ENCODE measurements at places on chromosomes 6 and 20. TPM values are rescaled to one million over a fixed set of nuclear protein-coding genes. Genes with fewer than 3 reads are reported as not detected.

WFDC12 gene
- total RNA-seq: not detected

GRCh38 chr6:147793871-147794643, 285.6 kb downstream of the SAMD5 start:
- no peak overlapping the region for H3K27ac ChIP-seq
- H3K4me1 ChIP-seq: no peaks in the 10 kb centered on the region
- DNase-seq: no peak
- peaks cover 7% of the 10 kb centered on the region for H3K36me3 ChIP-seq
- H3K4me3 ChIP-seq: no peak overlapping the region

NOX3 gene
- total RNA-seq: not detected

SUN5 gene
- not detected for total RNA-seq

- peaks cover 20% of the 10 kb centered on the region for H3K36me3 ChIP-seq
- H3K4me3 ChIP-seq: no peak overlapping the region
- H3K4me1 ChIP-seq: no peaks in the 10 kb centered on the region
- no peak overlapping the region for H3K27ac ChIP-seq
Measured at GRCh38 chr20:57704245-57704644, 5.6 kb downstream of the PMEPA1 start.

BEND3 gene
- total RNA-seq: 72.1 TPM

DNA sequence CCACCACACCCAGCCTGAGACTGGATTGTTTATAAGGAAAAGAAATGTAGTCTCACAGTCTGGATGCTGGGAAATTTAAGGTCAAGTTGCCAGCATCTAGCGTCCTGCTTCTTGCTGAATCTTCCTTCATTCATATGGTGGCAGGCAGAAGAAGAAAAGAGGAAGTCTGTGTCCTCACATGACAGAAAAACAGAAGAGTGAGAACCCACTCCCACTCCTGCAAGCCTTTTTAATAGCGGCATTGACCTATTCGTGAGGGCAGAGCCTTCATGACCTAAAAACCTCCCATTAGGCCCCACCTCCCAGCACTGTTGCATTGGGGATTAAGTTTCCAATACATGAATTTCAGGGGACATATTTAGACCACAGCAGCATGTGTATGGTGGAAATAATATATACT, 160.8 kb upstream of the BMP2 start:
- no peak overlapping the region for H3K4me3 ChIP-seq
- no peaks in the 10 kb centered on the region for H3K27me3 ChIP-seq
- DNase-seq: no peak
- no peak overlapping the region for H3K27ac ChIP-seq

RFX6 gene
- total RNA-seq: not detected

MYL9 gene
- total RNA-seq: 217 TPM

DNA sequence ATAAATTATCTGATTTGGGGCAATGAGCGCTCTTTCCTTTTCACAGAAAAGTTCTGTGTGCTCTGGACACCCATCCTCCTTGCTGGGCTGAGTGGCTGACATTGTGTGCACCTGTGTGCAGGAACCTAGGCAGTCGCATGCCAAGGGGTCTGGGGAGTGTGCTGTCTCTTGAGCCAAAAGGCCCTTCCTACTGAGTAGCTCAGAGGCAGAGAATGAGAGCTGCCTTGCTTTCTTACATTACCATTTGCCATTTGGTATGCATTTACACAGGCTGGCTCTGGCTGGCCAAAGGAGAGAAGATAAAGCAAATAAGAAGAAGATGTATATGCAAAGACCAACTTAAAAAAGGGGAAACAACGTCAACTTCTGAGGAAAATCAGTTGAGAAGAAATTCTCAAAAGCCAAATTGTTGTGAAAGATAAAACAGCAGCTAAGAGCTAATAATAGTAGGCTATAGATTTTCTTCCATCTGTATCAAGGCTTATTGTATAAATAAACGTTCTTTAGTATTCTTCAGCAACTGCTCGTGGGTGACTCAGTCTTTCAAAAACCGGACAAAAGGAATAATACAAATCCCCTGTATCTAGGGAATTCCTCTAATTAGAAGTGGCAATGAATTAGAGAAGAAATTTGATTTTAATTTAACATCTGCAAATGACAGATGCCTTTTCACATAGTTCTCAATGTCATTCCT, 121.9 kb downstream of the INSM1 start:
- no peak overlapping the region for H3K4me3 ChIP-seq
- H3K4me1 ChIP-seq: peaks cover 9% of the 10 kb centered on the region
- H3K27me3 ChIP-seq: no peaks in the 10 kb centered on the region

IP6K3 gene
- total RNA-seq: 0.46 TPM

DNA sequence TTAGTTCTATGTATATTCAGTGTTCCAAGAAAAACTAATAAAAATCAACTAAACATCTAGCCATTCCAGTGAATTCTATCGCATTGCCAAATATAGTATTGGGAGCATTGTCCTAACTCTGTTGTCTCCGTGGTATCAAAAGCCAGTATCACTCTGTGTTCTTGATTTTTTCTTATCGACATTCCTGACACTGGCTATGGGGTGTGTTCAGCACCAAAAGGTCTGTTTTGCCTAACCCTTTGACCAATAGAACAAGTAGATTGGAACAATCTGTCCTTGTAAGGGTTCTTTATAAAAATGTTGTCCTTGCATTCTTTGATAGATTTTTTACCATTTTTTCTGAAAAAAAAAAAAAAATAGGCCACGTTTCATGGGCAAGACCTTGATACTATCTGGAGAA, 161.5 kb downstream of the TSHZ2 start:
- H3K4me1 ChIP-seq: 0 out of 2 replicates have a peak, but pooled peaks cover 2% of the 10 kb centered on the region
- H3K27me3 ChIP-seq: no peaks in the 10 kb centered on the region
- no peaks in the 10 kb centered on the region for H3K36me3 ChIP-seq

SRSF12 gene
- 7.6 TPM for total RNA-seq

All from H9 (cell line).